ENCODE measurements at places on chromosomes 4 and X.

DNA sequence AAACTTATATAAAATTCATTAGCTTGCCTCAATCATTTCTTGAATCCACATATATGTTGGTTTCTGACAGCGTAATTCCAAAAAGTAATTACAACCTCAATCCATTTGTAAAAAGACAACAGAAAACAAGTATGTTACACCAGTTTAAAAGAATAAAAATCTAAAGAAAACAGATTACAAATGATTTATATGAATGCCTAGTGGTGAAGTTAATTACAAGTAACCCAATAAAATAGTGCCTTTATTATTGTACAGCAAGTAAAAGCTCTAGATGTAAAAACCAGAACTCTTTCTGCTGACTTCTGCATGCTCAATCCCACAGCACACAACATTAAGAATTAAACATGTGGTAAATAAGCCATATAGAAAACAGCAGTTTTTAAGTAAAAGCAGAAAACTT lies 197.8 kb downstream of the MAB21L2 start:
- no peak for DNase-seq

DNA sequence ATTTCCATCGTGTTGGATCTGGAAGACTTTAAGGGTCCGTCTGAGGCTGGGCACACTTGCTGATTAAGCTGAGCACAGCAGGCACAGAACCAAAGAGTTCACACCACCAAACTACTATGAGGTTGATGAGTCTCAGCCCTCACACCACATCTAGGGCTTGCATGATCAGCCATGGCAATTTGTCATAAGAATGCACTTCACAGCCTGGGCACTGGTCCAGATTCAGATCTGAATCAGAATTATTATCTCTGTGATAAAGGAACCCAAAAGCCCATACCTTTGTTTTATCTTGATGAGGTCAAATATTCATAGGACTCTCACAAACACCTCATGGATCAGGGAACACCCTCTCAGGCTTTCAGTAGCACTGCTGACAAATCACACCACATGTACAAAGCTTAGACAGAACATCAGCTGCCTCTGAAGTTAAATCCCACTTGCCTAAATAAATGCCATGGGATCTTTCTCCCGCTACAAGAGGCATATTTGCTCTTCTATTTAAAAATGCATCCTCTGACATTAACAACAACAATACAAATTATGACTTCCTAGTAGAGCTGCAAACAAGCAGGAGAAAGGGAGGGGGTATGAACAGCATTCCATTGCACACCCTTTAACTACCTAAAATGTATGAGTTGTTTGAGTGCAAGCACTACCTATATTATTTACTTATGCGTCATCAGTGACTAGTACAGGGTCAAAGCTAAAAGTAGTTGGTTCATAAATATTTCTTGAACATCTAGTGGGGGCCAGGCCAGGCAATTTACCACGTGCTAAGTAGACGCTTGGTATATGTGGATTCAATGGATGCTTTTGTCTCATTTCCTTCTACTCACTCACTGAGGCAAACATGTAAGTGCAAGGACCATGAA lies 186.3 kb upstream of the FGF13 start:
- no peak for DNase-seq

GRCh38 chrX:154040307-154040756 lies 20.6 kb upstream of the IRAK1 start:
- DNase-seq: no peak

DNA sequence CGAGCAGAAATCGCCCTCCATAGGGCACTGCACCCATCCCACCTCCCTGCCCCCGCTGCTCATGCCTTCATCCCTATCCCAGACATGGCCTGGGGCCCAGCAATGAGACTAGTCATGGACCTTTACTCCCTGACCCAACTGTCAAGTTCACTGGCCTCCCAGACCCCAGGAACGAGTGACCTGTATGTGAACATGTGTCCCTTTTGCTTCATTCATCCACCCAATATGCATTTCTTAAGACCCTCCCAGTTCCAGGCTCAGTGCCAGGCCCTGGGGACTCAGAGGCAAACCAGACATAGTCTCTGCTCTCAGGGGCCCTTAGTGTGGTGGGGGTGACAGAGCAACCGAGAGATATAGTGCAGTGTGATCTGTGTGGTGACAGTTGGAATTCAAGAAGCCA lies 67.0 kb downstream of the EFNB1 start:
- no peak for DNase-seq

DNA sequence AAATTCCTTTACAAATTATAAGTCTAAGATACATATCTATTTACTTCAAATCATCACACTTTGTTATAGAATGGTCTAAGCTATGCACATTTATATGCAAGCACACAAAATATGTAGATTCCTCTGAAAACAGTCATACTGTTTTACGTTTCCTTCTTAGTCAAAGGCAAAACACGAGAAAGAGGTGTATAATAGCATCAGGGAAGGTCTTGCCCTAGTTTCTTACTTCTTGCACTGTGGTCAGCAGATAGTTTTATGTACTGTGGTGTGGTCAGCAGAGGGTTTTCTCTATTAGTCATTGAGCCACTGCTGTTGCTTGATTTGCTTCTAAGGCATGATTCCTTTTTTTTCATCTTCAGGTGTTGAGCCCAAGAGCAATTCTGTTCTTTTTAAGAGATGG lies 117.7 kb downstream of the ADAM29 start:
- no peak for DNase-seq

GRCh38 chr4:24680746-24681448 lies 96.5 kb upstream of the DHX15 start:
- no peak for DNase-seq

DNA sequence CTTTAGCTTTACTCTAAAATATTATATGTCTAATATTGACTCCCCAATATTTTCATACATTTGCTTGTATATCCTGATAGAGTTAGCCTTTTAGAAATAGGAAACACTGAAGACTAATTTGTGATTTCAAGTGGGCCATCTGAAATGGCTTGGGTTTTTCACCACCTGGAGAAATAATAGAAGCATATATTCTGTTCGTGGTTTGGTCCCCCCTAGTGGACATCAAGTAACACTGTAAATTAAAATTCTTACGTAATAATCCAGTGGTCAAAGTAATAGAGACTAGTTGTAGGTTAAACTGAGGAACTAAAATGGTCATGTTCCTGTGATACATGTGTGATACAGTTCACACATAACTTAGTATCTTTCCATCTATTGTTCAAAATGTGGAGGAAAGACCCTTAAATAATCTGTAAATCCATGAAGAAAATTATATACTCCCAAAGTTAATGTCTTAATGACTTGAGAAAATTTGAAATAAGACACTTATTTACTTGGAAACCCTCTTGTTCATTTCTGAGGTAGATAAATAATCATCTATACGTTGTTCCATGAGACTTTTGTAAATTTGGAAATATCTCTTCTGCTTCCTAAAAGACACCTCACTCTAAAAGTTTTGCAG lies 79.8 kb upstream of the SMARCAD1 start:
- DNase-seq: no peak

- no peak for DNase-seq
Measured at GRCh38 chrX:114058988-114059418, 524.9 kb upstream of the HTR2C start.

- DNase-seq: no peak
Measured at GRCh38 chr4:122857160-122857559, 30.5 kb downstream of the FGF2 start.

DNA sequence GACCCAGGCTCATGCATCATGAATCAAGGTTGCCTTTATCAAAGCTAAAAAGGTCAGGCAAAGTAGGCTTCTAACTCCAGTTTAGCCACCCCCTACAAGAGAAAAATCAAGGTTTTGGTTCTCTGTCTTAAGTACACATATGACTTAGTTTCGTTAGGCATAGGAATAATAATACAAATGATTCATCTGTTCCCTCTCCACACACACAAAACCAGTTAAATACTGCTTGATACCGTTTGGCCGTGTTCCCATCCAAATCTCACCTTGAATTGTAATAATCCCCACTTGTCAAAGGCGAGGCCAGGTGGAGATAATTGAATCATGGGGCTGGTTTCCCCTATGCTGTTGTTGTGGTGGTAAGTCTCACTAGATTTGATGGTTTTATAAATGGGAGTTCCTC lies 226.2 kb downstream of the HS6ST2 start:
- no peak for DNase-seq

GRCh38 chr4:8821151-8821950 lies 50.3 kb downstream of the HMX1 start:
- no peak for DNase-seq

GRCh38 chr4:8205749-8206611 lies 6.9 kb downstream of the SH3TC1 start:
- DNase-seq: no peak

DNA sequence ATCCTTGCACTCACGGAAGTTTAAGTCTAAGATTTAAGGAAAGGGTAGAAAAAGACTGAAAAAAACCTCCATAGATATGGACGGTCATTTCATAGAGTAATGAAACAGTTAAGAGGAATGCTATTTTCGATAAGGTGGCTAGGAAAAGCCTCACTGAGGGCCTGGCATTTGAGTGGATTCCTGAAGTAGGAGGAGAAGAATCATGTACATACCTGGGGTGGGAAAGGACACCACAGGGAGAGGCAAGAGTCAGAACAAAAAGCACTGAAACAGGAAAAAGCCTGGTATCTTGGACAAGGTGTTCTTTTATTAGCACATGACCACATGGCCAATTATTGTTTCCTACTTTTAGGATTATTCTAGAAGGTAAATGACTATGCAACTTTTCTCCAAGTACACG lies 547.2 kb upstream of the DIPK2B start:
- DNase-seq: no peak

DNA sequence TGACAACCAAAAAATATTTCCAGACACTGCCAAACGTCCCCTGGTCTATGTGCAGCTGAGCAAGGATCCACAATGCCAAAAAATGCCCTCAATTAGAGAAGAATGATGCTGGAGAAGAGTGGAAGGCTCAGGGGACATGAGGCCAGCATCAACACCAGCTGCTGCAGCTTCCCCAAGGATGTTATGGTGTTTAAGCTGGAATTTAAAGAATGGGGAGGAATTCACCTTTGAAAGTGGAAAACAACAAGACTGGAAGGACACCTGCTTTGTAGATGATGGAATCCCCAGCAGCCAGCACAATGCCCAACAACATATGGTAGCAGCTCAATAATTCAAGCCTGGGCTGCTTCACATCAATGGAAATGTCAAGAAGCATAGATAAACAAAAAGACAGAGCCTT lies 20.3 kb upstream of the SMPX start:
- no peak for DNase-seq

GRCh38 chrX:42540146-42540545 lies 237.8 kb downstream of the PPP1R2C start:
- DNase-seq: no peak

DNA sequence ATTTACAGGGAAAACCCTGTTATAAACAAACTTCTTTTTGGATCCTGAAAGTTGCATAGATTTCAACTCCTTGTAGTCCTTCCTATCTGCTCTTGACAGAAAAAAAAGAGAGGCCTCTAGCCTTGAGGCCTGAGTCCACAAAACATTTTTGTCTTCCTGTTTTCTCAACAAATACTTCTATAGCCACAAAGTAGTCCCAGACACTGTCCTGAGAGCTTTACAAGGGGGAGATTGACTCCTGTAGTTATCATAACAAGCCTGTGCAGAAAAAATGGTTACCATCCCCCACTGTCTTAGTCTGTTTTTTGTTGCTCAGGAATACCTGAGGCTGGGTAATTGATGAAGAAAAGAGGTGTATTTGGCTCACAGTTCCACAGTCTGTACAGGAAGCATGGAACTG lies 35.2 kb downstream of the PCDH7 start:
- no peak for DNase-seq

DNA sequence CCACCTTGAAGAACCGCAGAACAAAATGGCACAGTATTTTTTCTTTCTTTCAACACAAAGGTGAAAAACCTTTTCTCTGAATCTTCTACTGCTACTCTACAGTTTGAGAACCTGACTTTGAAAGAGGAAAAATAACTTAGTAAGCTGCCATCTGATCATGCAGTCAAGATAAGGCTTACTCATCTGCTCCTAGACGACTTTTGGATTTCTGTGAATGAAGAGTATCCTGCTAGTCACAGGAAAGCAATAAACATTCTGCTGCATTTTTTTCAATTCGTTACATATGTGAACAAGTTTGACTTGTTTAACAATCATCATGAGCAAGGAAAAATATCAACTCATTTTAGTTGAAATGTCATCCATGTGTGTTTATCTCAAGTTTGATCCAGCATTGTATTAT lies 25.2 kb downstream of the TIGD2 start:
- DNase-seq: no peak

GRCh38 chr4:108031427-108032083 lies 41.9 kb downstream of the HADH start:
- no peak for DNase-seq

GRCh38 chr4:169009286-169010124 lies 550 bp downstream of the CBR4 start:
- peak; percentile 32 for DNase-seq

GRCh38 chrX:23202326-23202725 lies 132.3 kb upstream of the PTCHD1 start:
- no peak for DNase-seq

DNA sequence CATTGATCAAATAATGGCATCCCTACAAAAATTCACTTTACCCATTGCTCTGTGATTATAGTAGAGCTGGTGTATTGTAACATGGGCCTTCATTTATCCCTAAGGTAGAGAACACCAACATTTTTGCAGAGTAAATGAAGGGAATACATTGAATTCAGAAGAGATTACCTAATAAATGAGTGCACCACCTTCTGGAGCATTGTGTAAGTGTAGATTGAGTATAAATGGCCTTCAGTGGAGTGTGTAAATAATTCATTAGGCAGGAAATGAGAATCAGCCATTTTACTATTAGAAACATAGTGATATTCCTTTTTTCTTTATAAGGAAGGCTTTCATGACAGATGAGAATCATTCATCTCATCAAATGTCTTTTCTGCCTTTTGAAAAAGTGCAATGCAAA lies 155.8 kb downstream of the FAM47B start:
- no peak for DNase-seq

- DNase-seq: no peak
Measured at GRCh38 chr4:27123123-27123768, 262.6 kb downstream of the STIM2 start.

Data from stimulated activated CD8-positive, alpha-beta memory T cell treated with anti-CD3 and anti-CD28 coated beads, Interleukin-12 subunit alpha, Interleukin-12 subunit beta, amount 100 ng/mL, for 1 hour (primary cell).